Stimulated activated CD4-positive, alpha-beta T cell treated with anti-CD3 and anti-CD28 coated beads, Interleukin-1b, Interleukin-23, amount 100 ng/mL, for 1 hour (primary cell): ENCODE measurements at places on chromosomes 13 and 19.

DNA sequence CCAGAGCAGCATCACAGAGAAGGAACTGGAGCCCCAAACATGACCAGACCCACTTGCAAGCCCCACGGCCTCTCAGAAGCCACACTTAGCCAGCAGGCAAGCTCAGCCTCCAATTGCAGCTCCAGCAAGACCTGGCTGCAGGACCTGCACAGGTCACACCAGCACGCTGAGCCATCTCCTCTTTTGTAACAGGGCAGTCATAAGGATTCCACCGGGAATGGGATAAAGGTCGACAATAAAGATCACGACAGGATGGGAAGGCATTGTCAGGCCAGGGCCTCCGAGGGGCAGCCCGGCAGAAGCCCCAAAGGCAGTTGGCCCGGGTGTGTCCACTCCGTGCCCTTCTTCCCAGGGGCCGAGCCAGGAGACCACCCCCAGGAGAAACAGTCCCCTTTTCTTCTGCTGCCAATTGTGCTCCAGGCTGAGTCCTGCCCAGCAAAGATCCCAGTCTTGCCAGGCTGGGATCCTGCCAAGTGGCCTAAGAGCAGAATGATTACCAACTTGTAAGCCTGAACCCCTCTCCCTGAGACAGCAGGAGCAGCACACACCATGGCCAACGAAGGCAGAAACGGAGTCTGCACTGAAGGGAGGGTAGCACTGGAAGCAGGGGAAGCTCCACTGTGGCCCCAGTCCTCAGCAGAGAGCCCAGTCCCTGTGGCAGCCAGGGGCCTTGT lies 12.5 kb downstream of the PEPD start:
- DNase-seq = no peak

- DNase-seq = no peak
These were observed 91.9 kb downstream of the SPACA7 start for GRCh38 chr13:112468069-112468468.

GRCh38 chr19:33767898-33768413 lies 28.7 kb upstream of the KCTD15 start:
- no peak for DNase-seq

GRCh38 chr13:50370303-50370950 lies 355.2 kb downstream of the KCNRG start:
- DNase-seq = no peak

GRCh38 chr13:71118779-71119364 lies 748.1 kb downstream of the DACH1 start:
- DNase-seq = no peak

DNA sequence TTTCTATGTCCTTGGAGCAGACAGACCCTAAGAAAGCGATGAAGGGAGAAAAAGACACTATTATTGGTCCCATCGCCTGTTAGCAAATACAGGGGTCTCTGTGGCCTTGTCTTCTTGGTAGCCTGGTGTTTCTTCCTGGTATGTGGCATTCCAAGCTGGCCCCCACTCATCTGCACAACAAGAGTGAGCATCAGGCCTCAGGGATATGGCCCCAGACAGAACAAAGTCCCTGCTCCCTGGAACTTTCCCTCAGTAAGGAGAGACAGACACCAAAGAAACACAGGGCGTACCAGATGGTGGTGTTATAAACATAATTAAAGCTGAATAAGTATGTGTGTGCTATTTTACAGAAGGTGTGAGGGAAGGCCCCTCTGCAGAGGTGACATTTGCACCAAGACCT lies 48.2 kb upstream of the KPNA3 start:
- DNase-seq = no peak

GRCh38 chr13:28707629-28708427 lies 10.9 kb downstream of the SLC46A3 start:
- no peak for DNase-seq

DNA sequence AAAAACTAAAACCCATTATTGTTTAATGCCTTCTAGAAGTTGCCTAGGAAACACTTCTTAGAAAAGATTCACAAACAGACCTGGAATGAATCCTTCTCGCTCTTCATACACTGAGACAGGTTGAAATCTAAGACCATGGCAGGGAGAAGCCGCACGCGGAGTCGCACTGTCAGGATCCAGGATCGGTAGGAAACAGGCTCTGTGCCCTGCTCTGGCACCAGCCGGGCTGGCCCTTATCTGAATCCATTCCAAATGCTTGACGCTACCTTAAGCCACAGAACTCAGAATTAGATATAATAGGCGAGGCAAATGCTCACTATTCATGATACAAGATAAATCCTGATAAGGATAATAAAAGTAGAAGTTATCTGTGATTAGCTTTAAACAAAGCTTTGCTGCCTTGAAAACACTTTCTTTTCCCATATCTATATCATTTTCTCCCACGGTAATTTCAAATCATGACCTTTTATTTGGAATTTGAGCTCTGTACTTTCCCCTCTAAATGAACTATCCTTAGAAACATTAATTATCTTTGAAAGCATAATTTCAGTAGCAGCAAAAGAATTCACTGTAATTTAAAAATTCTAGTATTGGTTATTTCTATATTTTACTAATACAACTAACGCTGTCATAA lies 385.6 kb downstream of the IRS2 start:
- no peak for DNase-seq

DNA sequence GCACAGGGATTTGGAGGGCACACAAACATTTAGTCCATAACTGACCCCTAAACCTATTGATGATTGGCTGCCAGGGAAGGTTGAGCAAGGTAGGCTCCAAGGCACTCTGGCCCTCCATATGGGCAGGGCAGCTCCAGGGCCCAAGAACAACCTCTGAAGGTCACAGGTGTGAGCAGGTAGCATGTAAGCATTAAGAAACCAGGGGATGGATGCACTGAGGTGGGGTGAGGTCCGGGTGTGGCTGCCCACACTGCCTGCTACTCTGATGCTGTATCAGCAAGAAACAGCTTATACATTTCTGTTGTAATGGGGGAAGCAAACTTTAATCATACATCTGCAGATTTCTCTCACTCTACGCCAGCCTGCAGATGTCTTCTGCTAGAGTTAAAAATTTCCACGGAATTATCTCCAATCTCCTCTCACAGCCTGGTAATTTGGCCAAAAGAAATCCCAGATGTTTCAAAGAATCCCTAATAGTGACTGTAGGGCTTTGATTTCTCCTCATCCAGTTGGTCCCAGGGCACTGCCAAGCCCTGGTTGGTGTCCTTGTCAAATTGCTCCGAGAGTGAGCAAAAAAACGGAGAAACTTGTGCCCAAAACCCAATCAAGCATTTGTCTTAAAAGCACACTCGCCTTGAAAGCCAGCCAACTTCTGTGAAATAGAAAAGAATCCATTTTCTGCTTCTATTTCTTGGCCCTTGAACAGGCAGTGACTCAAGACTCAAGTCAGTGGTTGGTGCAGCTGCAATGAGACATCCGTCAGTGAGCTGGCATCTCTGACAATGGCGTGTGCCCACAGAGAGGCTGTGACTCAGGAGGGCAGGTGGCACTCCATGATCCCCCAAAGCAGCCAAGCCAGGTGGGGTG lies 72.5 kb upstream of the MRI1 start:
- DNase-seq = no peak

DNA sequence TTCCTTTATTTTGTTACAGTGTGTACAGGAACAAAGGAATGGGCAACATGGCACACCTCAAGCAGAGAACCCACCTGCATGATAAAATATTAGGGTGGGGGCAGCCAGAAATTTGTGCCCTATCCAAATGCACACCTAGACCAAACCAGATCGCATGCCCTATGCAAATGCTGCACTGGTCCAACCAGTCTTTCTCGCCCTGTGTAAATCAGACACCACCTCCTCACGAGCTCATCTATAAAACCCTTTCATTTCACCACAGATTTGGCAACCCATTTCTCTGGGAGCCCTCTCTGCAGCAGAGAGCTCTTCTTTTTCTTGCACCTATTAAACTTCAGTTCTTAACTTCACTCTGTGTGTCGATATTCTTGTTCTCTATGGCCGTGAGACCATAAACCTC lies 1559.2 kb downstream of the SLITRK1 start:
- no peak for DNase-seq

DNA sequence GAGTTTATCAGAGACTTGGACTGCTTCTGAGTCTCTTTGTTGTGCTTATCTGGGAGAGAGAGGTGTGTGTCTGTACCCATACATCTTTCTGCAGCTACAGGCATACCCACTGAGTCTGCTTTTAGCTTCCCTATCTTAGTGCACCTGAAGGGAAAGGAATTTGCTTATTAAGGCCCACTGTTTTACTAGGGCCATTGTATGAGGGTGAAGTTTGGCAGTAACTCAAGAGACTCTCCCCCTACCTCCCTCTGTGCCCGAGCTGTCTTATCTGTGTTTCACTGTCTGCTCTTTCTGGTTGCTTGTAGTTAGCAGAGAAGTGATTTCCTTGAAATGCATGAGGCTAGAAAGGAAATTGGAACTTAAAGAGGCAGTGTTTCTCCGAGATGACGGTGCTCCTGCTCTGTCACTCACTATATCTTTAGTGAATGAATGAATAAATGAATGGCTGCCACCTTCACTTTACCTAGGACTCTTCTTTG lies 678 bp upstream of the CD33 start:
- no peak for DNase-seq

DNA sequence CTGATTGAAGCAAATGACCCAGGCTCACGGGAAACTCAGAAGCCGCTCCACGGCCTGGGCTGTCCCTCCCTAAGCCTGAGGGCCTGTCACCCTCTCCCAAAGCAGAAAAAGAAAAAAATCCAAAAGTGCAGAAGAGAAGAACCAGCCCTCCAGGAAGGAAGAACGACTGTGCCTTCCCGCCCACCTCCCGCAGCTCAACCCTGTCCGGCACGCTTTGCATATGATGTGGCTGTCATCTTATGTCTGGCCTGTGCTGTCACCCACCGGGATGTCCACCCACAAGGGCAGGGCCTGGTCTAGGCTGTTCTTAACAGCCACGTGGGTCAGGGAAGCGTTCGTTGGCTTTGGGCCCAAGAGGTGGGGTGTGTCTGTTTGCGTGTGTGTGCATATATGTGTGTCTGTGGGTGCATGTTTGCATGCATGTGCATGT lies 13.7 kb downstream of the ZBTB7A start:
- no peak for DNase-seq

DNA sequence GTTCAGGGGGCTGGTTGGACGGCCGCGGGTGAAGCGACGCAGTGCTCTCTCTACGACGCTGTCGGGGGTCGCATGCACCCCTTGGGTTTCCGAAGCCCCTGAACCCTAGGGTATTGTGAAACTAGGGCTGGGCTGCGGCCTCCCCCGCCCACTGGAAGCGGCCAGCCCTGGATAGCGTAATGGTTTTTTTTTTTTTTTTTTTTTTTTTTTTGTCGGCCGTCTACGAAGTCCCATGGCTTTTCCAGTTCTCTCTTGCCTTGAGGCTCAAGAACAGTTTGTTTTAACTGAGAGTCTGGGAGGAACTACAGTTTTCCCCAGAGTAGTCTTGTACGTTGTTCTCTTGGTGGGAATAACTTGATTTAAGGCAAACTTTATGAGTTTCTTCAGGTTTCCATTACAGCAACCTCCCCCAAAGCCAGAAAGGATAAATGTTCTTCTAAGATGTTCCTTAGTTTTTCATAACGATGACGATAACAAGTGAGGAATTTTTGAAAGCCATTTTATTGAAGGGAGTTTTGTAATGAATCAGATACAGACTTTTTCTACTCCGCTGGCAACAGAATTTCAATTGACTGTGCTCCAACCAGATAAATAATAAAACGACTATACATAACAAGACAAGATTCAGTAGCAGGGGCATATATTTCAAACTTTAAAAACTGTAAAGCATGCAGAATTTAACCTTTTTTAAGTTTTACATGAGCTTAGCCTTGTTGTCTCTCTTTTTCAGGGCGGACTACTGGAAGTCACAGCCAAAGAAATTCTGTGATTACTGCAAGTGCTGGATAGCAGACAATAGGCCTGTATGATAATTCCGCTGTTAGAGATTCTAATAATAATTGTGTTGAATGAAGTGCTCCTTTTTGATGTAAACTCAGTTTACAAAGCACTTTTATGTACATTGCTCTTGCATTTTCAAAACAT lies 867 bp downstream of the WBP4 start:
- DNase-seq = no peak

- DNase-seq = no peak
These were observed 41.6 kb upstream of the HNRNPA1L2 start for GRCh38 chr13:52600666-52601065.

DNA sequence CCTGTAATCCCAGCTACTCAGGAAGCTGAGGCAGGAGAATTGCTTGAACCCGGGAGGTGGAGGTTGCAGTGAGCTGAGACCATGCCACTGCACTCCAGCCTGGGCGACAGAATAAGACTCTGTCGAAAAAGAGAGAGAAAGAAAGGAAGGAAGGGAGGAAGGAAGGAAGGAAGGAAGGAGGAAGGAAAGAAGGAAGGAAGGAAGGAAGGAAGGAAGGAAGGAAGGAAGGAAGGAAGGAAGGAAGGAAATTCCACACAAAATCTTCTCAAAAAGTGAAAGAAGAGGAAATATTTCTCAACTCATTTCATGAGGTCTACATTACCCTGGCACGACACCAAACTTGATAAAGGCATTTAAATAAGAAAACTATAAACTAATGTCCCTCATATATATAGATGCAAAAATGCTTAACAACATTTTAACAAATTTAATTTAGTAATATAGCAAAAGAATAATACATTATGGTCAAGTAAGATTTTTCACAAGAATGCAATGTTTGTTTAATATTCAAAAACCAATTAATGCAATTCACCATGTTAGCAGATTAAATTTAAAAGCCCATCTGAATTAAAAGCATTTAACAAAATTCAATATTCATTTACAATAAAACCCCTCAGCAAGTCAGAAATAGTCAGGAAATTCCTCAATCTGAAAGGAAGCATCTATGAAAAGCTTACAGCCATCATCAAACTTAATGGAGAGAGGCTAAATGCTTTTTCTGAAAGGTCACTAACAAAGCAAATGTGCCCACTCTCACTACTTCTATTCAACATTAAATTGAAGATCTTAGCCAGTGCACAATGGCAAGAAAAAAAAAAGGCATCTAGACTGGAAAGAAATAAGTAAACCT lies 12.0 kb upstream of the CPB2 start:
- DNase-seq = no peak

- DNase-seq = no peak
These were observed 31.5 kb upstream of the TPT1 start for GRCh38 chr13:45372189-45373161.

- DNase-seq = no peak
These were observed 20.7 kb downstream of the PARP4 start for GRCh38 chr13:24491845-24492244.

DNA sequence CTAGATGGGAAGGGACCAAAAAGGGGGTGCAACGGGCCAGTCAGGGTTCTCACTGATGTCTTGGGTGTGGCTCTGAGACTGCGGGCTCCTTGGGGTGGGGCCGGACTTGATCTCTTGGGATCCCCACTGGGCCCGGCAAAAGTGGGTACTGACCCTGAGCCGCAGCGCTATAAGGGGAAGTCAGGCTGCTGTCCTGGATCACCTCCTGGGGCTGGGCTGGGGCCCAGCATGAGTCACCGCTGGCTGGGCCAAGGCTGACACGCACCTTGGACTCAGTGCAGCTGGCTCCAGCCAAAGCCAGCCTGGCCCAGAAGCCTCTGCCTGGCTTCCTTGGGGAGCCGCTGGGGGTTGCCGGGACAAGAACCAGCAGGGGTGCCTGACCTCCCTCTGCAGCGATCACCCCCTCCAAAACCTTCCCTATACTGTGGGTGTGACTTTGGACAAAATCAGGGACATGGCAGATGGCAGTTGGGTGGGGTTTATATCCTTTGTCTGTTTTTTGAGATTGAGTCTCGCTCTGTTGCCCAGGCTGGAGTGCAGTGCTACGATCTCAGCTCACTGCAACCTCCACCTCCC lies 617 bp upstream of the IQCN start:
- DNase-seq = no peak

- no peak for DNase-seq
These were observed 76.9 kb downstream of the GADD45B start for GRCh38 chr19:2552859-2553258.
